ENCODE measurements at places on chromosomes 11 and 22.
A peak's percentile ranks its signal among the peaks of the same experiment; 100 is the strongest.

GRCh38 chr11:27619763-27620335 lies 80.4 kb downstream of the BDNF start:
- DNase-seq, result no peak

DNA sequence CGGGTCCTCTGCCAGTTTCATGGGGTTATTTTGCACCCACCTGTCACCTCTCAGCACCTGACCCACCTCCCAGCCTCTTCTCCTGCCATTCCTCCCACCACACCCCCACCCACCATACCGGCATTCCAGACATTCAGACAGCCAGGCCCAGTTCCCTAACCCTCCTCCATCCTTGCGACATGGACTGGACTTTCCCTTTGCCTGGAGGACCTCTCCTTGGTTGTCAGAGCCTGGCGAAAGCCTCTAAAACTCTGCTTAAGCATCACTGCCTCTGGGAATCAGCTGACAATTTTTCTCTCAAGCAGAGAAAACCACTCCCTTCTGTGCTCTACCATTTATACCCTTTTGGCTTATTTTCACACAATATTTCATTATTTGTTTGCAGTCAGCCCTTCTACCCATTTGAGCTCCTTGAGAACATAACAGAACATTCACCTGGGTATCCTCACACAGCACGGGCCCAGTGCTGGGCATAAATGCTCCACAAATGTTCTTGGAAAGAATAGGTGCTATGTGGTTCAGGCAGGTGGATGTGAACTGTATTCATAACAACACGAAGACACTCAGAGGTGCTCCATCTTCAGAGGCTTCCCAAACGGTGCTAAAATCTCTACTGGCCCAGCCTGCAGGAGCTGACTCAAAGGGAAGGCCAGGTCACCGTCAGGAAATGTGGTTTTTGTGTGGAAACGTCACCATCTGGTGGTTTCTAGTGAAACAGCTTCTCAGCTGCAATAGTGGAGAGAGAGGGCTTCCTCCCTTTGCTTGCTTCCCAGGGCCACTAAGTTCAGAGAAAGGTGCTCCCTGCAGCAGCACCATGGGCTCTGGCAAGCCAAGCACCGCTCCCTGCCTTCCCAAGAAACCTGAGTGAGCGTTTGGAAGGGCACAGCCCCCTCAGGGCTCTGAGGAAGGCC lies 10.4 kb downstream of the SPATA19 start:
- no peak for DNase-seq

DNA sequence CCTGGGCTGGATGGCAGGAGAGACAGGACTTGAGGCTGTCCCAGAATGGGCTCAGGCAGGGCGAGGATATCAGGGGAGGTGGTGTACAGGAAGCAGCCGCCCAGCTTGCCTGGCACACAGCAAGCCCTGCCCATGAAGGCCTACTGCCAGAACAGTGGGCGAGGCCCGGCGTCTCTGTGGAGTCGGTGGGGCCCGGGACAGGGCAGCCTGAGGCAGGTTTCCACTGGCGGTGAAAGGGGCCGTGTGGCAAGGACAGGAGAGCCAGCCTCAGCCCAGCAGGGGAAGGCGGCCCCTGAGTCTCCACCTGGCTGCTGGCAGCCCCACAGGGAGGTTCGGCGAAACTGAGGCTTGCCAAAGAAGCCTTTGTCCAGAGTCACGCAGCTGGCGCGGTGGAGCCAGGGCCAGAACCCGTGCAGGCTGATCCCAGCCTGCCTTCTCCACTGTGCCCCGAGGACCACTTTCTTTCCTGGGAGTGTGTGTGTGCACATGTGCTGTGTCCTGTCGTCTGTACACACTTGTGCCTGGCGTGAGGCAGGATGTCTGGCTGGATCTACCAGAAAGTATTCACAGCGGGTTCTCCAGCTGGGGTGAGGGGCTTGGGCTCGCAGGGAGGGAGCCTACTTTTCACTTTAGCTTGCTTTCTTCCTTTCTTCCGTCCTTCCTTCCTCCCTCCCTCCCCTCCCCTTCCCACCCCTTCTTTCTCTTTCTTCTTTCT lies 1.2 kb downstream of the TSPO start:
- DNase-seq, result peak; percentile 28

DNA sequence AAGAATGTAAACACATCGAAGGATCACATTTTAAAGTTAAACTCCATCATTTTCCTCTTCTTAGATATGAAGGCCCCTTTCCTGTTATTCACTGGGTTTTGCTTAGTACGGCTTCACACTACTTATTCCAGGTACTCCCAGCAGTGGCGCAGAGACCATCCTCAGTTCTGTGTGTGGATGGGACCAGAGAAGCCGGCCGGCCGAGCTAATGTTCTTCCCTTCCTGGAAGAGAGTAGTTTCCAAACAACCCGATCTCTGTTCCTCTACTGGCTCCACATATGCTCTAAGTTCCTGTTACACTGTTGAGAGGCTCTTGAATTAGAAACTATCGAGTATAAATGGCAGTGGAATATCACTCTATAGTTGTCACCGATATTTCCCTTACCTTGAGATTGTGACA lies 684 bp upstream of the NFRKB start:
- no peak for DNase-seq

- no peak for DNase-seq
These were observed 3.7 kb downstream of the PTPRCAP start for GRCh38 chr11:67433536-67434394.
